CD4-positive, alpha-beta T cell treated with Interleukin-15 for 4 hours (primary cell): ENCODE measurements at places on chromosomes 16 and 17.

DNA sequence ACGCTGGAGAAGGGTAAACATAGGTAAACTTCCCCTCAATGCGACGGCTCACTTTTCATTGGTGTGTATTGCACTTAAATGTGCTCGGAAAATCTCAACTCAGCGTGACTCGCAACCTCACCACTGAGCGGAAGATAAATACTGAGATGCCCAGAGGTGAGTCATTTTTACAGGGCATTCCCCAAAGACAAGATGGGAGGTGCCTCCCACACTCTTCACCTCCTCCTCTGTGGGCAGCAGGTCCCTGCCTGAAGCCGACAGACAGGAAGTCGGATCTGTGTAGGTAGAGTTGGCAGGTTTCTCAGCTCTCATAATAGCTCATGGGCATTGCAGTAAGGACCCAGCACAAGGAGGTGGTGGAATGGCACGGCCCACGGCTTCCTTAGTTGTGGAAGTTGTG, 274.6 kb upstream of the HSBP1 start:
- DNase-seq: no peak

- DNase-seq: no peak
Measured at GRCh38 chr16:5010576-5011329, 23.0 kb downstream of the NAGPA start.

DNA sequence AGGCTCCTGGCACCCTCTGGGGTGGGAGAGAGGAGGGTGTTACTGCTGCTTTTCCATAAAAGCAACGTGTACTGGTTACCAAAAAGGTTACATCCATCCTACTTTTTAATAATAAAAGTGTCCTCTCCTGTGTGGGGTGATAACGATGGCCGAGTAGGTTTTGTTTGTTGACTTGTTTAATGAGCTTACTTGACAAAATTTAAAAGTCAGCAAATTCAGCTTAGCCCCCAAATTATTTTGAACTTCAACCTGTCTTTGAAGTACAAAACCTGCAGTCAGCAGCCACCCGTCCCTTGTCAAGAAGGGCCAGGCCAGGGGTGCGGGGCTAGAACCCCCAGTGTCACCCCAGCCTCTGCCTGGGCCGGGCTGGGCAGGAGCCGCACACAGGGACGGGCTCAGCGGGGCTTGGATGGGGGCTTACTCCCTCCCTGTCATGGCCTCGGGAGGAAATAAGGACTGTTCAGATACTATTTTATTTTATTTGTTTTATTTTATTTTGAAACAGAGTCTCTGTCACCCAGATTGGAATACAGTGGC, 103.9 kb upstream of the CHMP6 start:
- DNase-seq: no peak

DNA sequence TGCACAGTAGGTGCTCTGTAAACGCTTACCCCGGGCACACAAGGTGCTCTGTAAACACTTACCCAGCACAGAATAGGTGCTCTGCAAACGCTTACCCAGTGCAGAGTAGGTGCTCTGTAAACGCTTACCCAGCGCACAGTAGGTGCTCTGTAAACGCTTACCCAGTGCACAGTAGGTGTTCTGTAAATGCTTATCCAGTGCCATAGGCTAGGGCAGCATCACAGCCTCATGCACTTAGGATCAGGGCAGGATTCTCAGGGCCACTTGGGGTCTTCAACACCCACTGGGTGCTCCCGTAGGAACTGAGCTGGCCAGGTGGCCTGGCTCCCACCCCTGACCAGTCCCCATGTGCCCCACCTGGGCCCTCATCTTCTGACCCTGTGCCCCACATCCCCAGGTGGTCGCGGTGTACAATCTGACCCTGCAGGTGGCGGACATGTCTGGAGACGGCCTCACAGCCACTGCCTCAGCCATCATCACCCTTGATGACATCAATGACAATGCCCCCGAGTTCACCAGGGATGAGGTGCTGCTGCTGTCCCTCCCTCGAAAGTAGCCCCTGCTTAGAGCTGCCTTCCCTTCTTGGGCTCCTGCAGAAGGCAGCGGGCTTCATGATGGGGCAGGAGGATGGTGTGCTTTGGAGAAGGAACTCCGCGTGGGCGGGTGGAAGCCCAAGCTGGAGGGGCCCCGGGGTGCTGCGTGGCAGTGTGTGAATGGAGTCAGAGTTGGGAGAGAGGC, 13.1 kb downstream of the SLC22A31 start:
- DNase-seq: no peak
